Uterine smooth muscle cell (primary cell): ENCODE measurements at places on chromosomes 12 and 14. TPM values are rescaled to one million over a fixed set of nuclear protein-coding genes. Genes with fewer than 3 reads are reported as not detected.

NXPH4 gene
- 1.7 and 4.0 TPM in 2 replicates for total RNA-seq

RAD9B gene
- 0.25 and 0.55 TPM in 2 replicates for total RNA-seq

TIMELESS gene
- total RNA-seq = 12.1 and 31.5 TPM in 2 replicates

SCN8A gene
- 39.5 and 45.0 TPM in 2 replicates for total RNA-seq

ASCL1 gene
- total RNA-seq = not detected in 2 replicates

BEGAIN gene
- 0.87 and 1.9 TPM in 2 replicates for total RNA-seq

PPP2R5E gene
- 19.4 and 20.7 TPM in 2 replicates for total RNA-seq

PZP gene
- not detected in 2 replicates for total RNA-seq
